ENCODE measurements at places on chromosomes 12 and 14.
A peak's percentile ranks its signal among the peaks of the same experiment; 100 is the strongest.

- DNase-seq = no peak
These were observed 45.9 kb upstream of the CNOT2 start for GRCh38 chr12:70197345-70197744.

GRCh38 chr12:79082595-79082994 lies 218.0 kb downstream of the SYT1 start:
- DNase-seq = no peak

DNA sequence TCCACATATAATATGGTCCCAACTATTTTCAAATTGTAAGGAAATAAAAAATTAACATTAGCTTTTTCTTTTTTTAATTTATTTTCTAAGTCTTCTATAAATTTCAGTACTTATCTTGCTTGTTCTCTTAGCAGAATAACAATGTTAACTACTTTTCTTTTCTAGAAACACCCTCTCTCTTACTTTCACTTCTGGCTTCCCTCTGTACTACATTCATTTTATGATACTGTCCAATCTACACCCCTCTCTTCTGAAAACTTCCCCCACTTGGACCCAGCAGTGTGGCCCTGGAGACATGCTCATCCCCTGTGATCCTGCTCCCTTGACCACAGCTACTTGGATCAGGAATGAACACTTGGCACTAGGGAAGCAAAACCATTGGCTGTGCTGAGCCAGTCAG lies 15.7 kb downstream of the SGPP1 start:
- DNase-seq = no peak

DNA sequence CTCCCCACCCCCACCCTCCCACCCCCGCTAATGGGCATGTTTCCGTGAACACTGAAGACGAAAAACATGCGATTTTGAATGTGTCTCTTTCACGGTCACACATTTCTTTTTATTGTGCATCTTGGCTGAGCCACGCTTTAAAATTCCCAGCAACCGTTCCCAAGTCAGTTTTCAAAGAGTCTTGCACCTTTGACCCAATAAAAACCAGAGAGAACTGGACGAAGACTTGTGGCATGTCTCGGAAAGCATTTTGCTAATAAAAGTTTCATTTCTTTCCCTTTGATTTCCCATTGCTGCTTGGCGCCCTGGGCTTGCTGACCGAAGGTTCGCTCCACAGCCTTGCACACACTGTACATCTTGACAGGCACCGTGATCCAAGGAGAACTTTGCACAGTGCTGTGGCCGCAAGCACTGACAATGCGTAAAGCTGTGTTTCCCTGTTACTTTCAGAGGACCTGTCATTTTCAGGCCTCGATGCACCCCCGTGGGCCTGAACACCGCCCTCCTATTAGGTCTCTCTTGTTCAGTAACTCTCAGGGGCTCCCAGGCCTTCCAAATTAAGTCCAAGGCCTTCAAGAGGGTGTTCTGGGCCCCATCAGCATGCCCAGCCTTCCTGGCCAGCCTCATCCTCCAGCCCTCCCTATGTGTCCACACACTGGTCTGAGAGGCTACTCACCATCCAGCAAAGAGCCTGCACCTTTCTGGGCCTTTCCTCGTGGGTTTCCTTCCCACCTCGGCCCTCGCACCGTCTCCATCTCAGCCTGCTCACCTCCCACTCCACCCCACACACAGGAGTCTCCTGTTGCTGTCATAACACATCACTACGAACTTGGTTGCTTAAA lies 63.4 kb upstream of the DIO3 start:
- no peak for DNase-seq

GRCh38 chr14:44658389-44658696 lies 151.3 kb upstream of the FSCB start:
- DNase-seq = no peak

- peak; percentile 42 for DNase-seq
These were observed 486 bp upstream of the AKT1 start for GRCh38 chr14:104795781-104796686.

DNA sequence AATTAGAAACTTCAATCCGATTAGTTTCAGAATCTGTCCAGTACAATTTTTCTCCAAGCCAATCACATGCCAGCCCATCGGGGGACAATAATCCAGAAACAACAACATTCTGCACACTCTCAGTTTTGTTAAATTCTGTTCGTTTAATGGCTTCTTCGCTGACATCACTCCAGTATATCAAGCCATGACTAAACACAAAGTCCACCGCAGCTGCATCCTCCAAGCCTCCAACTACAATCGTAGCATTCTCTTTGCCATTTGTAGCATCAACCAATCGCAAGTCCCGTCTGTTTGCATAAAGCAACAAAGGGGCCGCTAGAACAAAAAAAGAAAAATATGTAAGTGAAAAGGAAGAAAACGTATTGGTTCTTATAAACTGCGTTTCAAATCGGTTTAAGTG lies 22.5 kb downstream of the LRP6 start:
- DNase-seq = no peak

GRCh38 chr14:103319422-103319821 lies 14.6 kb upstream of the EIF5 start:
- DNase-seq = no peak

- DNase-seq = no peak
These were observed 60.6 kb downstream of the NOC4L start for GRCh38 chr12:132204793-132205270.

DNA sequence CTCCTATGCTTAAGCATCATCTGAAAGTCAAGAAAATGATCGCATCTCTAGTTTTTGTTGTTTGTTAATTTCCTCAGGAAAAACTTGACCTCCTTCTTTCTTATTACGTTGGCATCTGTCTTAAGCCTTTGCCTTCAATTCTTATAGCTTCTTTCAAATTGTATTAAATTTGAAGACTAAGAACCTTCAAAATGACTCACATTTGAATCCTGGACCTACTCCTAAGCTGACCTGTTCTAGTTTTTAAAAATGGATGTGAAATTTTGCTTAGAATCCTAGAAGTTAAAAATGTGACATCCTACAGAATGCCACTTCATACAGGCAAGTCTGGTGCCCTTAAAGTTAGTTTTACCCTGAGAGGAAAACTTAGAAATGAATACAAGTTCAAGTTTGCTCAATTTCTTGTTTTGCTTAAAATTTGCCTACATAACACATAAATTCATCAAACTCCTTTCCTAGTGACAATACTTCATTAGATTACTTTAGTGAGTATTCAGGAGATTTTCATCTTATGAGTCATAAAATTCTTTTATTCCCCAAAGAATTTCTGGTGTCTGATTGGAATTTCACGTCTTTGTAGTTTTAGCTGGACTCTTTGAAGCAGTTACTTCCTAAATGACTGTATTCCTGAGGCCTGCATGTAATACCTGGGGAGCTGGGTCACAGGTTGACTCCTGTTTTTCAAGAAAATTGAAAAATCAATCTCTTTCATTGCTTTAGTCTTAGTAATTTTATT lies 152.3 kb downstream of the MSRB3 start:
- no peak for DNase-seq

GRCh38 chr12:104856531-104856930 lies 101.6 kb downstream of the SLC41A2 start:
- DNase-seq = no peak

- DNase-seq = no peak
These were observed 19.9 kb downstream of the FUT8 start for GRCh38 chr14:65432361-65432948.

DNA sequence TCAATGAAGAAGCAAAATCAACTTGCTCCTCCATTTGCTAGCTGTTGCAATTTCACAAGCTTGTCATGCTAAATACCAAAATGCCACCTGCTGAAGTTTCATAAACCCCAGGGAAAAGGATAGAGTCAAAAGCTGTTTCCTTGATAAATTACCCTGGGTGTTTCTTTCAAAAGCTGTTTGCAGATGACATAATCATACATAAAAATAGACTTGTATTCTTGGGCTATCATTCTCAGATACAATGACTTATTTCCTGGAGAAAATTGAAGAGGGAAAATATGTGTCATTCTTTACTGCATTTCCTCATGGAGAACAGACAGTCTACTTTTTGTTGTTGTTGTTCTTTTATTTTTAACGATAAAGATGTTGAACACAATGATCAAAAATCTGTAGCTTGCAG lies 119.2 kb downstream of the GALC start:
- DNase-seq = no peak

DNA sequence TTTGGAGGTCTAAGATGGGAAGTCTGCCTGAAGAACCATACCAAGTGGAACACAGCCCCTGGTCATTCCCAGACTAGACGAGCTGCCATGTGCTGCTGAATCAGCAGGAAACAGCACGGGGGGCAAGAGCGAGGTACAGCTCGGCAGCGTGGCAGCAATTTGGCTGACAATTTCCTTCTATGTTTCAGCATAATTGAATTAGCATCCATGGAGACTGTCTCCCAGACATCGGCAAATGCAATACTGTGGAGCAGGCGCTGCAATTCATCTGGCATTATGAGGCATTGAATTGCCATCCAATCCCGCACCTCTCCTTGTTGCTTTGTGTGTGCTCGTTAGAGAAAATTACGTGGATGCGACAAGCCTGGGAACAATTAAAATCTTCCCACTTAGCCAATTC lies 46.0 kb upstream of the CCDC60 start:
- no peak for DNase-seq

- peak; percentile 10 for DNase-seq
These were observed at the start of gene PRR4 for GRCh38 chr12:10849425-10849878. PRR4 (minus strand) TSS chr12:10849475; CDS start chr12:10849437, 38 bp downstream.

GRCh38 chr14:50013198-50013918 lies 103.0 kb downstream of the VCPKMT start:
- DNase-seq = no peak

DNA sequence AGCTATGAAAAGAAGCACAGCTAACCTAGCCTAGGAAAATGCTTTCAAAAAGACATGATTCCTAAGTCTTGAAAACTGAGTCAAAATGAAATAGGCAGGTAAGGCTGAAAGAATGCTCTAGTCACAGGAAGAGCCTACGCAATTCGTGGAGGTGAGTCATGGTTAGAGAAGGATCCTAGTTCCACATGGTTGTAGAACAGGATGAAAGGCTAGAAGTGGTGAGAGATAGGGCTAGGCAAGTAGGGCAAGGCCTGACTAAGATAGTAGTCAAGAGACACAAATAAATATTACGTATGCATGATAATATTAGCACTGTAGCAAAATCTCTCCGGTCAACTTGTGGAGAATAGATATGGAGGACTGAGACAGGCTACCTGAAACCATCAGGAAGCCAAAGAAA lies 47.2 kb downstream of the PLCZ1 start:
- DNase-seq = no peak

DNA sequence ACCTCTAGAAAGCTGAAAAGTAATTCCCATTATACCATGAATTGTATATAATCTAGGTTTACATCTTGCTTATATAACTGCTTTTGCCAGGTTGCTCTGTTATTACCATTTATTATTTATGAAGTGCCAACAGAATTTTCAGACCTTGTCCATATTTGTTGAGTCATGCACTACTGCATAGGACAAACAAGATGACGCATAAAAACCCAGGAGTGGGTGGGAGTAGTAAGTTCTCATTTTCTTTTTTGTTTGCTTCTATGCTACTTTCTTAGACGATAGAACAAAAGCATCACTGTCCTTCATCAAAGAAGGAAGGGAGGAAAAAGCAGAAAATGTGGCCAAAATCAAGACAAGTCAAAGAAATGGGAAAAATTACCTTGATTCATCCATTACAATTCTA lies 119.0 kb upstream of the RASSF8 start:
- DNase-seq = peak; percentile 15

GRCh38 chr14:75812622-75813021 lies 151.6 kb downstream of the TTLL5 start:
- DNase-seq = no peak

- no peak for DNase-seq
These were observed 12.5 kb downstream of the XRCC3 start for GRCh38 chr14:103702497-103703432.

GRCh38 chr14:94170136-94170535 lies 4.0 kb upstream of the PPP4R4 start:
- no peak for DNase-seq

DNA sequence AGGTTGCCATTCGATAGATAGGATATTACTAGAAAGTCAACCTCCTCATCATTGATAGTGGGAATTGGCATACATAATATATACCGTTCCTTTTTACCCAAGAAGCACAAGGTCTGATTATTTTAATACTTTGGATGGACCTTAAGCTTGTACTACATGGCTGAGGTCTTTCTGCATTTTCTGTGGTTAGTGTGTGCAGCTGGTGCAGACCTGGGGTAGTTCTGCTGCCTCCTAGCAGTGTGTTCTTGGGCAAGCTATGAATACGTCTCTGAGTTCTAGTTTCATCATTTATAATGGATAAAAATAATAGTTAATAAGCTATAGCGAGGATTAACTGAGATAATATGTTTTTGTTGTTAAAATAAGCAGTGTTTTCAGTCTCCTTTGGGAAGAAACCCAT lies 2.2 kb downstream of the ZDHHC17 start:
- no peak for DNase-seq

DNA sequence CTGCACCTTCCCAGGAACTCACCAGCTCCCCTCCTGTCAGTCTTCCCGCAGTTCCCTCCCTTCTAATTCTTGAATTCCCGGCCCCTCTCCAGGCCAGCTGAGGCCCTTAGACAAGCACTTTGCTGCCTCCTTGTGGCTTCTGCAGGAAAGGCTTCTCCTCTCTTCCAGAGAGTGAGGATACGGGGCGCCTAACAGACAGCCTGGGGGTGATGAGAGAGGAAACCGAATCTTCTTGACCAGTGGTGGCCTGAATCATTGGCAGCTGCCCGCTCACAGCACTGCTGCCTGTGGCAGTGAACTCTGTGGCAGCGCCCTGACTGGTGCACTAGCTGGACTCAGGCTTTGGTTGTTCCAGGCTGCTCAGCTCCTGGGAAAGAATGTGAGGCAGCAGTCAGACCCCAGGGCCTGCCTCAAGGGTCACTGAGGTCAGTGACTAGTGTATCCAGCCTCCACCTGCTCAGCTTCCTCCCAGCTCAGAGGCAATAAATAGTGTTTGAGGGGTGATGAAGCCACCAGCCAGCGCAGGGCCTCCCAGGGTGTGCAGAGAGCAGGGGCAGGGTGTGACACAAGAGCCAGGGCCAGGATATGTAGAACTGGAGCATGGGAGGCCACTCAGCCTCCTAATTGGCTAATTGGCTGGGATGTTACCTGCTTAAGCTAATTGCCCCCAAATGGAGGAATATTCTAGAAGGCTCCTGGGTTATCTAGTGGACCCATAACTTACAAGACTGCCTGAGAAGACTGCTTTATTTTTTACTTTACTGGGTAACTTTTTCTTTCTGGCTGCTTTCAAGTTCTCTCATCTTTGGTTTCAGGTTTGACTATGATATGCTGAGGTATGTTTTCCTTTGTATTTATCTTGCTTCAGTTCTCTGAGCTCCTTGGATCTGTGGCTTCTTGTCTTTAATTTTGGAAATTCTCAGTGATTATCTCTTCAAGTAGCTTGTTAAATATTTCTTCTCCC lies 12.9 kb upstream of the MCRS1 start:
- DNase-seq = peak; percentile 40

GRCh38 chr12:93191423-93191822 lies 186.3 kb upstream of the NUDT4 start:
- DNase-seq = no peak

- DNase-seq = no peak
These were observed 53.9 kb downstream of the EMP1 start for GRCh38 chr12:13250416-13250815.

Measured in hematopoietic multipotent progenitor cell (in vitro differentiated cells).